AG10803 (cell line): ENCODE measurements at places on chromosomes 3 and 15.

DNA sequence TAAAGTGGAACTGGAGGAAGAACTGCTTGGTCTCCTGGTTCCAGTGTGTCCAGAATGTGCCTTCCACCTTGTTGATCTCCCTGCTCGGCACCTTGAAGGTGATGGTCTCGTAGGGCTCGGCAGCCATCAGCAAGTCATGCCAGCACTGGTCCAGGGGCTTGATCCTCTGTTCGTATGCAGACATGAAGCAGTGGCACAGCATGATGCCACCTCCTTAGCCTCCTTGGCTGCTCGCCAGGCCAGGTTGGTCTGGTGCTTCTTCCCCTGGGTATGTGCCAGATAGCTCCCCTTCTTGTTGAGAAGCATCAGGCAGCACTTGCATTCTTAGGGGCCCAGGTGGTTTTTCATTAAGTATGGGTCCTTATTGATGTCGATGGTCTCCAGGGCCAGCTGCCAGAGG lies 17.8 kb upstream of the TXNRD3 start:
- no peak for DNase-seq

- DNase-seq: no peak
Observed at GRCh38 chr3:38650248-38650951, 913 bp upstream of the SCN5A start.

- DNase-seq: no peak
Observed at GRCh38 chr15:81865850-81866537, 179.8 kb downstream of the MEX3B start.

- no peak for DNase-seq
Observed at GRCh38 chr3:188000361-188000861, 153.5 kb upstream of the LPP start.

- peak; percentile 88 for DNase-seq
Observed at GRCh38 chr3:171838218-171838720, 4.9 kb upstream of the TMEM212 start.

DNA sequence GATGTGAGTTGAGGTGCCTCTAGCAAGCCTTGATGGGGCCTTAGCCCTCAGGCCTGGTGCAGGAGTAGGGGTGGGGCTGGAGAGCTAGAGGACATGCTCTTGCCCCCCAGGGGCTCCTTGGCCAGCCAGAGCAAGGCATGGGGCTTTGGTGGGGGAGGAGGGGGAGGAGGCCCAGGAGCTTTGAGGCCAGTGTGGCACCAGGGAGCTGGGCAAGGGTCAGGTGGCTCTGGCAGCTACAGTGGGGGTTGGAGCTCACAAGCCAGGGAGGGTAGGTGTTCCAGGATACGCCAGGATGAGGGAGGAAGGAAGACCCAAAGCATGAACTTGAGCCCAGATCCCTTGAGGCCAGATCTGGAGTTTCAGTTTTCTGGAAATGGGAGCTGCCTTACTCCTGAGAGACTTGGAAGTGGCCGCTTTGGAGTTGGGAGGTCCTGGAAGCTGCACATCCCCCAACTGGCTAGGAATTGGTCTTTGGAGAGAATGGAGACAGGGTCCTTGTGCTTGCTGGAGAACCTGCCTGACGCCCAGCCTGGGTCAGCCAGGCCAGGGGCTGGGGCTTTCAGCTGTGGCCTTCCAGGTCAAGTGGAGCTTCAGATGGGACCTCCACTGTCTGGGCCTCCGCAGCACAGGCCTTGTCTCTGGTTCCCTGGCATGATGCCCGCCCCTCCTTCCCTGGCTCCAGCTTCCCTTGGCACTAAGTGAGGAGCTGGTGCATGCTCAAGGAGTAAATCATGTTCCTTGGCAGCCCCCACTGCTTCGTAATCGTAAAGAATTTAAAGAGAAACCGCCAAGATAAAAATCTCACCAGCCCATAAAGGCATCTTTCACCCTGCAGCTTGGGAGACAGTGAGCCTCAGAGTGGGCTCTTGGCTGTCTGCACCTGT lies 8.7 kb downstream of the SEMA3F start:
- DNase-seq: peak; percentile 97

GRCh38 chr3:30083315-30083714 lies 523.1 kb upstream of the TGFBR2 start:
- no peak for DNase-seq

- DNase-seq: no peak
Observed at GRCh38 chr3:100852840-100853239, 140.4 kb downstream of the ABI3BP start.

- DNase-seq: no peak
Observed at GRCh38 chr3:71726146-71726545, 944 bp upstream of the EIF4E3 start.

DNA sequence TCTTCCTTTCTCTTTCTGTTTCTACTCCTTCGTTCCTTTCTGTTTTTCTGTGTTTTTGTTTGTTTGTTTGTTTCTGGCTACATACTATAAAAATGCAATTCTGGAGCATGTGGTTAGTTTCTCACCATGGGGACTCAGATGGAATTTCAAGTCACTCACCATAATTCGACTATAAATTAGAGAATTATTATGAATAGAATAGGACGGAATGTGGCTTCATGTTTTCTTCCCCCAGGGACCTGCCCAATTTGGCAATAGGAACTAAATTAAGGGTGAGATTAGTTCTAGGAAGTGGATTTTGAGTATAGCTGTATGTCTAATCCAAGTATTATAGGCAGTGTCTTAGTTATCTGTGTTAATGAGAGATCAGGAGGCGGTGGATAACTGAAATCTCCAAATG lies 96.9 kb downstream of the THSD4 start:
- peak; percentile 39 for DNase-seq

GRCh38 chr3:179826247-179826637 lies 173.4 kb downstream of the USP13 start:
- DNase-seq: no peak

- no peak for DNase-seq
Observed at GRCh38 chr3:54341811-54342210, 219.5 kb downstream of the CACNA2D3 start.

- DNase-seq: no peak
Observed at GRCh38 chr3:40397912-40398311, 10.9 kb downstream of the ENTPD3 start.

- DNase-seq: no peak
Observed at GRCh38 chr3:87546216-87546615, 269.8 kb upstream of the POU1F1 start.

- DNase-seq: no peak
Observed at GRCh38 chr3:153254361-153254760, 92.3 kb downstream of the RAP2B start.

DNA sequence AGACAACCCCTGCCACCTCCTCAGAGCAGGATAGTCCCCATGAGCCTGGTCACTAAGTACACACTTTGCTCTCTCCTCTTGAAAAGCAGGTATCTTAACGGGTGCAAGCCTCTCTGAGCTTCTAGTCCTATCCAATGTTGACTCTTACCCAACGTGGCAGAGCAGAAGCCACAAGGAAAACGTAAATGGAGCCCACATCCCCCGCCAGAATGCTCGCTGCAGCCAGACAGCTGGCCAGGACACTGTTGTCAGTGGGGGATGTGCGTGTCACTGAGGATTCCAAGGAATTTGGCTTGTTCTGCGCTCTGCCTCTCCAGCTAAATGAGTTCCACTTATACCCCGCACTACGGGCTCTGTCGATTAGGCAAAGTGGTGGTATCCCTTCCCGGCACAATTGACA lies 67.8 kb upstream of the IGF1R start:
- DNase-seq: peak; percentile 38

GRCh38 chr3:120446891-120447668 lies 3.7 kb downstream of the FSTL1 start:
- no peak for DNase-seq

- peak; percentile 12 for DNase-seq
Observed at GRCh38 chr15:69559440-69560190, 107.0 kb downstream of the RPLP1 start.

DNA sequence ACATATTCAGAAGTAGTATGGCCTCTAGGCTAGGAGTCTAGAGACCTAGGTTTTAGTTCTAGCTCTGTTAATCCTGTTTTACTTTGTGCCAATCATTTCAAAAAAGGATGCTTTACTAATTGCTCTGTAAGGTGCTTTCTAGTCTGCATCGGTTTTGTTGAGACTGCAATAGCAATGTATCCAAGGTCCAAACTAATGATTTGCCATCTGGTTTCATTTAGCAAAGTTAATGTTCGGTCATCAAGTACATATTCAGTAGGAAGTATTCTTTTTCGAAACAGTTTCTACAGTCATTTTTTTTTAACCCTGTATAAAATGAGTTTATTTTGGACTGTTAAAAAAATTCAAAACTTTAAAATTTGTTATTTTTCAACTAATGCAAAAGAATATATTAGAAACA lies 2.0 kb upstream of the GALK2 start:
- peak; percentile 57 for DNase-seq

DNA sequence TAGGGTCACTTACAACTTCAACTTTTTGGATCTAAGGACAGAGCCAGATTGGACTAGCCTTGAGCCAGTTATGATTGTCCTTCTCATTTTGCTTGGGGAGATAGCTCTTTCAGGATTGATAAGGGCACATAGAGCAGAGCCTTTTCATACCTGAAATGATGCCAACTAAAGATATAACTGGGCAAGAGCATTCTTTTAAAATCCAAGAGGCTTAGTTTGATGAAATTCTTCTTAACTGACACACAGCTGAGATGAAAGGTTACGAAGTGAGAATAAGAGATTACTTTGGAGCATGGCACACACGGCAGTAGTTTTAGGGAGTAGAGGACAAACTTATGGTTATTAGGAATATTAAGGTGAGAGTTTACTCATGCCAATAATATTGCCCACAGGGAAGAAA lies 12.7 kb downstream of the CD200 start:
- DNase-seq: no peak

- DNase-seq: no peak
Observed at GRCh38 chr15:53189860-53190259, 399.7 kb upstream of the ONECUT1 start.

DNA sequence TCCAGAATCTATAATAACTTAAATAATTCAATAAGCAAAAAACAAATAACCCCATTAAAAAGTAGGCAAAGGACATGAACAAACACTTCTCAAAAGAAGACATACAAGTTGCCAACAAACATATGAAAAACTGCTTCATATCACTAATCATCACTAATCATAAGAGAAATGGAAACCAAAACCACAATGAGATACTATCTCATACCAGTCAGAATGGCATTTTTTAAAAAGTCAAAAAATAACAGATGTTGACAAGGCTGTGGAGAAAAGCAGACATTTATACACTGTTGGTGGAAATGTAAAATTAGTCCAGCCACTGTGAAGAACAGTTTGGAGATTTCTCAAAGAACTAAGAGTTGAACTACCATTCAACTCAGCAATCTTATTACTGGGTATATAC lies 19.5 kb upstream of the ZMAT3 start:
- DNase-seq: no peak

GRCh38 chr3:29694331-29694730 lies 413.5 kb downstream of the RBMS3 start:
- peak; percentile 21 for DNase-seq

- DNase-seq: no peak
Observed at GRCh38 chr3:193270451-193270850, 29.4 kb downstream of the PLAAT1 start.

DNA sequence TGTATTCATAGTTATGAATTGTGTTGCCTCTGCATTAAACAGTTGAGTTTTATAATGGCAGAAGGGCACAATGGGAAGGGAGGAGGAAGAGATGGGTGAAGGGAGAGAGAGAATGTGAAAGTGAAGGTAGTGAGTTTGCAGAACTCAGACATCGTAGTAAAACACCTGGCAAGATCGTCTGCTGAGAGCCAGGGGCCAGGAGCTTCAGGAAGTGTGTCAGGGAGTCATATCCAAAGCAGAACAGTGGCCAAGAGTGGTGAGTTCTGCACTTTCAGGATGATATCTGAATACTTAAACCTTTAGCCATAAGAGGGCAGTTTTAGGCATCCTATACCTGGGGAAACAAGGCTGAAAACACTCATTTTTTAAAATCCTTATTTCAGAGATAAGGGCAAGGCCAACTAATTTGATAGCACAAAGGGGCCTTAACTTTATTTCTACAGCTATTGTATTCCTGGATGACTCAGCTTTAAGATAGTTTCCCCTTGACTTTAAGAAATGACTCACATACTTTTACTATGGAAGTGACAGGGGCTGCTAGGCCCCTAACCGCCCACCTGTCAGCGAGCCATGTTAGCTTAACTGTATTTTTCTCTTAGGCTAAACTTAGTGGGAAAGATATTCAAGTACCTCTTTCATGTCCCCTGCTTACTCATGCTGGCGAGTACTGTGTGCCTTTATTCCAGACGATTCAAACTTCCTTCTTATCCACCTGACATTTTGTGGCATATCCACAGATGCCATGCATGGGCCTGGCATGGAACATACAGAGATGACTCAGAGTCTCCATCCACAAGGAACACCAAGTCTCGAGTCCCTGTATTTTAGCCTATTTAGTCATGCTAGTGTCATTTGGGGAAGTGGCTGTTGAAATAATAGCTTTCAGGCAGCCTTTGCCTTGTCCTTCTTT lies 53.9 kb downstream of the RLBP1 start:
- peak; percentile 33 for DNase-seq

- DNase-seq: no peak
Observed at GRCh38 chr15:34799149-34800101, 4.1 kb upstream of the ACTC1 start.

GRCh38 chr15:98834976-98835375 lies 172.6 kb downstream of the PGPEP1L start:
- no peak for DNase-seq

DNA sequence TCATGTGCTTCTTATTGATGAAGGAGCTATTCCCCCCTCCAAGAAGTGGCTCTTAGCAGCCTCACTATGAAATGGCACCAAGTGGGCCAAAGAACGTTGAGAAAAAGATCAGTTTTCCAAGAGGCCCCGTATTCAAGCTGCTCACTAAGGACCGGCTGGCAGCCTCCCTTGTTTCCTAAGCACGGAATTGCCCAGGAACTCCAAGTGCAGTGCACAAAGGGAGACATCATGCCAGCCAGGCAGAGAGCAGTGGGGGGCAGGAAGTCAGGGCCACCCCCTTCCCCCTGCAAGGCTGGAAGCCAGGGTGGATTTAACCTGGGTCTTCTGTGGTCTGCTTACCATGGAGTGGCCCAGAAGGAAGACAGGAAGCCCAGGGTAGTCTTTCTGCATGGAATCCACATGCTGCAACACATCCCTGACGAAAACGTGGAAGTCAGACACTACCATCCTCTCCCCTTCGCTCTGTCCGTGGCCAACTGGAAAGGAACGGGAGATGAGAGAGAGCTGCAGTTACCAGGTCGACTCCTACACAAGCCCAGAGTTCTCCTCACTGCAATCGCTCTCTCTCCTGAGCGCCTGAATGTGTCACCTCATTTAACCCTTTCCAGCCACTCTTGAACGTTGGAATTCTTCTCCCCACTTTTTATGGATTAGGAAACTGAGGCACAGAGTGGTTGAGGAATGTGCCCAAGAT lies 49.5 kb downstream of the ABTB1 start:
- DNase-seq: no peak

DNA sequence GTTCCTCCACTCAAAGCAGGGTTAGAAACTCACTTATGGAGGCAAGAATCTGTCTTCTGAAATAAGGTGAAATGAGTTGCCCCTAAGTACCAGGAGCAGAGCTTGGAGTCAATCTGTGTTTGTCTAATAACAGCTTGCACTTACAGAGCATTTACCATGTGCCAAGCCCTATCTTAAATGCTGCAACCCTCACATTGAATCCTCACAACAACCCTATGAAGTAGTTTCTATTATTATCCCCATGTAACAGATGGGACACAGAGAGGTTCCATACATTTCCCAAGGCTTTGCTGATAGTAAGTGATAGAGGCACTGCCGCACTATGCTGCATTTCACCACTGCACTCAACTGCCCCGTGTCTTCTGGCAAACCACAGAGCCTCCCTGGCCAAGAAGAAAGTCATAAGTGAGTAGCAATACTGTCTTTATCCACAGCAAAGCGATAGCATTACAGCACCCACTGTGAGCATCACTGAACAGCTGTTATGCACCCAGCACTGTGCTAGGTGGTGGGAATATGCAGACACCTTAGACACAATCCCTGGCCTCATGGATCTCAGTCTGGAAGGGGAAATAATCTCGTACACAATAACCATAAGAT lies 141.5 kb downstream of the SSR3 start:
- no peak for DNase-seq
